ENCODE measurements at places on chromosomes 2 and 18. TPM values are rescaled to one million over a fixed set of nuclear protein-coding genes. Genes with fewer than 3 reads are reported as not detected.

KHK gene
- 0.24 TPM for total RNA-seq

ZNF2 gene
- 3.3 TPM for total RNA-seq

PIEZO2 gene
- 25.4 TPM for total RNA-seq

DSG4 gene
- not detected for total RNA-seq

SIX3 gene
- total RNA-seq = not detected

TUBB8B gene
- total RNA-seq = not detected

ACADL gene
- total RNA-seq = not detected

CPS1 gene
- 23.7 TPM for total RNA-seq

ASPRV1 gene
- 0.26 TPM for total RNA-seq

FAM210A gene
- 6.5 TPM for total RNA-seq

CREB1 gene
- 28.2 TPM for total RNA-seq

PMS1 gene
- 12.7 TPM for total RNA-seq

IL37 gene
- total RNA-seq = not detected

MDH1B gene
- total RNA-seq = 1.3 TPM

SPDYA gene
- 0.13 TPM for total RNA-seq
